ENCODE measurements at places on chromosomes 2 and 18.

DNA sequence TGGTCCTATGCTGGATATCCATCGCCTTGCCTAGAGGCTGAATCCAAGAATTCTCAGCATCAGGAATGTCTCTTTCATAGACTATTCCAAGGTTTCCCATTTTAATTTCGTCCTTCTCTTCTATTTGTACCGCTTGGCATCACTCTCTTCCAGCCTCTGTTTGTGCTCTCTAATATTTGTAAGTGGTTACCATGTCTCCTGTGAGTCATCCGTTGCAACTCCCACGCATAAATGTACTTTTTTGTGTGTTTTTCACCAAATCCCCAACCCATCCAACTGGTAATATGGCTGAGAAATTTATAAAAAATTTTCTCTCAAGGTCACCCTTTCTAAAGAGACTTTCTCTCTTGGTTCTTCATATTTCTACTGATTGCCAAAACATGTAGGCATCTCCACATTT is 21.8 kb downstream of the COLEC12 start:
- no peak for DNase-seq

GRCh38 chr18:22108674-22109073 is 60.7 kb upstream of the GATA6 start:
- no peak for DNase-seq

GRCh38 chr18:48355276-48356115 is 53.7 kb downstream of the ZBTB7C start:
- no peak for DNase-seq

DNA sequence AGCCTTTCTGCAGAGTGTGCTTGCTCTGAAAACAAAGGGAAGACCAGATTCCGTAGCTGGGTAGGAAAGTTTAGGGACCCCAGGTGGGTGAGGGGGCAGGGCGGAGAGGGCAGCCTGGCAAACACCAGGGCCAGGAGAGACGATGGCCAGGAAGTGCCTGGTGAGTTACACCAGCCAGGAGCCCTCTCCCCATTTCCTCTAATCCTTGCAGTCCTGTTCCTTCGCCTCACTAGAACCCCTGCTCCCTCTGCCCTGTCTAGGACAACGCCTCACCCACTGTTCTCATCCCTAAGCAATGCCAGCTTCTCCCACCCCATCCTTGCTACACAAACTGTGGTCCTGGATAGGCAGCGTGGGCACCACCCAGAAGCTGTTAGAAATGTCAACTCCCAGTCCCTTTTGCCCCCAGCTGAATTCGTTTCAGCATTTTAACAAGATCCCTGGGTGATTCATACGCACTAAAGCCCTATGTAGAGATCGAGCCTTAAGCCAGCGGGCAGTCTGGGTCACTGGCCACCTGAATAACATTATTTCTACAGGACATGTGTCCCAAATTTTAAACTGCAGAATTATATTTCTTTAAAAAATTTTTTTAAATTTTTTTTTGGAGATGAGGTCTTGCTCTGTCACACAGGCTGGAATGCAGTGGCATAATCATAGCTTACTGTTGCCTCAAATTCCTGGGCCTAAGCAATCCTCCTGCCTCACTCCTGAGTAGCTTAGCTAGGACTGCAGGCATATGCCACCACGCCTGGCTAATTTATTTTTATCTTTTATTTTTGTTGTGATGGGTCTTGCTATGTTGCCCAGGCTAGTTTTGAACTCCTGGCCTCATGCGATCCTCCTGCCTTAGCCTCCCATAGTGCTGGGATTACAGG is 10.9 kb downstream of the WIPF1 start:
- no peak for DNase-seq

DNA sequence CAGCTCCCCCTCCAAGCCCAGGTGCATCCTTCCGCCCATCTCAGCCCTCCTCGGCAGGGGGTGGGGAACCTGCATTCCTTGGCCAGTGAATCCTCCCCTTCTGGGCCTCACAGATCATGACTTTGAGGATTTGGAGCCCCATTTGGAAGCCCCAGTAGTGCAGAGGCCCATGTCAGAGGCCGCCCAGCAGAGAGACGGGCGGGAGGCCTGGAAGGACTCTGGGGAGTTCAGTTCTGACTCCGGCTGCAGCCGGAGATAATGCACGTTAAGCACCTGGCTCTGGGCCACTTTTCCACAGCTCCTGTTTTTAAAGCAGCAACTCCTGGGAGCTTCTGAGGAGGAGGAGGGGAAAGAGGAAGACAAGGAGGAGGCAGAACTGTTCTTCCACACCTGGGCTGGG is 14.9 kb downstream of the ATOH8 start:
- DNase-seq: no peak

DNA sequence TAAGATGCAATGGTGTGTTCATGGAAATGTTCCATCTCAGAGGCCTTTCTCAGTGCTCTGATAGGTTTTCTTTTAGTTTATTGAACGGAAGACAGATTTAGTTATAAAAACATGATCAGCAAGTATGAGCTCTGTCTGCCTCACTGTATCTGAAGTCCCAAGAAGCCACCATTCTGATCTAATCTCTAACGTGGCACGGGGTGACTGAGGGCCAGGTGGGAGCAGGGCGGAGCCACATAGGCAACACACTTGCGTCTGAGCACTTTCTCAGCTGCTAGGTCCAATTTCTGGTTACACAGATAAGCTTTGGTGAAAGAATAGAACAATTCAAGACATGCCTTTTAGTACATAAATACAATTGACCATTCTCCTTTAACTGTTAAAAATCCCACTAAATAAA is 60.4 kb downstream of the SNTG2 start:
- DNase-seq: no peak

DNA sequence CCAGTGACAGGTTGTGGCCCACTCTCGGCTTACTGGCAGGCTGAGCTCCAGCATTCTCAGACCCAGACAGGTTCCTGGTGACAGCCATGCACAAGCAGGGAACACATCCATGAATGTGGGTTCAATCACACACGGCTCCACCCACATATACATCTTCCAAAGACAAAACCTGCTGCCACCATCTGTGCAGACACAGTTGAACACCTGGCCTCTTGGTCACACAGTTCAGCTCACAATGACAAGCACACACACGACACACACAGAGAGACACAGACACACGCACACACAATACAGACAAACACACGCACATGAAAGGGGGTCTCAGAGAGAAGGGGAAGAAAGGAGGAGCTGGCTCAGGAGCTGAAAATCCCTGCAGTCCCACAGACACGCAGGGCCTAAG is 32.1 kb upstream of the PTMA start:
- no peak for DNase-seq

DNA sequence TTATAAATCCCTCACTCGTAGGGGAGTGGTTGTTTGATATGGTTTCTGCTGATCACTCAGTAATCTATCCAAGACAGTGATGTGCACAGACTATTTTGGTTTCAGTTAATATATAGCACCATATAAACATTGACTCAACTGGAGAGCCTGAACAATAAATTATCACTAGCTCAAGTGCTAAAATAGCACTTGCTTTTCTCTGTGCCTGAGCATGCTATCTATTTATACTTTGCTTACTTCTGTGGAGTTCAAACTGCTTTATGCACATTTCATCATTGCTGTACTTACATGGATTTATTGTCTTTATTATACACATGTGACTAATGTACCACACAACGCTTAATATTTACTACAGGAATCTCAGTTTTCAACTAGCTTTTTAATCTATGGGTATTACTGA is 133.6 kb downstream of the BCL2 start:
- no peak for DNase-seq

DNA sequence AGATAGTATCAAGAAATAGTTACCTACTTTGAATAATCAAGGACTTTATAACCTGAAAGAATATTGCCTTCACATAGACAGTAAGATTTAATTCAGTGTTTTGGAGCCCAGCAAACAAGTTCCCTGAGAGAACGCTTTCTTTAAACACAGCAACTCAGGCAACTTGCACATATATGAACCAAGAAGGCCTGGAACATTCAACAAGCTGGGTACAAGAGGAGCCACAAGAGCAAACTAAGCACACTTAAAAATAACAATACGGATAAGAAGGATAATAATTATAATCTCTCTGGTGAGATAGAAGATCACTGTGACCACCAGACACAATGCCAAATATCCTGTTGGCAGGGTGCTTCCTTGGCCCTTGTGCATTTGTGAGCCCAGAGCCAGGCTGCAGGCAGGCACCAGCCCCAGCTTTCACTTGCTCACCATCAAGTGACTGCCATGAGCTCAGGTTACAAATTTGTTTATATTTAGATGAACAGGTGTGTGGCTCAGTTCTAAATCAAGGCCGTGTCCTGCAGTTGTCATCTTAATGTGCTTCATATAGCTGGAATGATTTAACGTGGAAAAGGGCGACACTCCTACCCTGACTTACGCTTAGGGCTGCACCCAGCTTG is 446.6 kb downstream of the IRS1 start:
- DNase-seq: no peak

Data from activated CD4-positive, alpha-beta T cell treated with anti-CD3 and anti-CD28 coated beads, Interleukin-2, amount 10 ng/mL, durations not matched to agents 24 days and 14 days (primary cell).